Activated effector memory CD4-positive, alpha-beta T cell treated with anti-CD3 and anti-CD28 coated beads, Interleukin-2, amount 50 U/mL, for 16 hours (primary cell): ENCODE measurements at places on chromosomes 13 and 19.
A peak's percentile ranks its signal among the peaks of the same experiment; 100 is the strongest.

GRCh38 chr19:16470911-16471811, 609 bp downstream of the EPS15L1 start:
- peak; percentile 73 for DNase-seq

DNA sequence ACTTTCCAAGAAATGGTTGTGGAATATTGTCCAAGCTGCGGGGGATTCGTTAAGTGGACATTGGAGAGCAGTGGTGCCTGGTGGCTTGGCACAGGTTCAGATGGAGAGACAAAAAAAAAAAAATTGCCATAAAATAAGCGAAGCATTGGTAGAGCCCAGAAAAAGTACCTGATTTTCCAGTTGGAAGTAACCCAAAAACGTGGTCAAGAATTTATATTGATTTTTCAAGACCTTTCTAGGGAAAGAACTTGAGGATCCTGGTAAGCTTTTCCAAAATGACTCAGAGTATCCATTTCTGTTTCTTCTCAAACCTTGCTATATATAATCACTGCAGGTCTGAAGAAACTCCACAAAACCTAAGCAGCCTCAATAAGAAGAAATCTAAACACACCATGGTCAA, 94.6 kb downstream of the ING1 start:
- DNase-seq: no peak

DNA sequence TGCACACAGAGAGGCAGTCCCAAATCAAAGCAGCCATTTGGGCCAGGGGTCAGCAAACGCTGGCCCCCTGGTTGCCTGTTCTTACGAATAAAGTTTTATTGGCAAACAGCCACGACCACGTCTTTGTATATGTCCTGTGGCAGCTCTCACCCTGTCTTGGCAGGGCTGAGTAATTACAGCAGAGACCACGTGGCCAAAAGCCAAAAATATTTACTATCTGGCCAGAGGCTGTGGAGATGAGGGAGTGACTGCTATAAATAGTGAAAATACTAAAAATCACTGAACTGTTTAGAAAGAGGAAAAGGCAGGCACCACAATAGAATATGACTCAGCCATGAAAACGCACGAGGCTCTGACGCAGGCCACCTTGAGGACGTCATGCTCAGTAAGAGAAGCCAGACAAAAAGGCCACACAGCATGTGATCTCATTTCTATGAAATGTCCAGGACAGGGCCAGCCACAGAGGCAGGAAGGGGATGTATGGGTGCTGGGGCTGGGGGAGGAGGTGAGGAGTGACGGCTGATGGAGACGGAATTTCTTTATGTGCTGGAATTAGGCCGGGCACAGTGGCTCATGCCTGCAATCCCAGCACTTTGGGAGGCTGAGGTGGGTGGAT, 29.4 kb downstream of the SMIM24 start:
- DNase-seq: no peak

DNA sequence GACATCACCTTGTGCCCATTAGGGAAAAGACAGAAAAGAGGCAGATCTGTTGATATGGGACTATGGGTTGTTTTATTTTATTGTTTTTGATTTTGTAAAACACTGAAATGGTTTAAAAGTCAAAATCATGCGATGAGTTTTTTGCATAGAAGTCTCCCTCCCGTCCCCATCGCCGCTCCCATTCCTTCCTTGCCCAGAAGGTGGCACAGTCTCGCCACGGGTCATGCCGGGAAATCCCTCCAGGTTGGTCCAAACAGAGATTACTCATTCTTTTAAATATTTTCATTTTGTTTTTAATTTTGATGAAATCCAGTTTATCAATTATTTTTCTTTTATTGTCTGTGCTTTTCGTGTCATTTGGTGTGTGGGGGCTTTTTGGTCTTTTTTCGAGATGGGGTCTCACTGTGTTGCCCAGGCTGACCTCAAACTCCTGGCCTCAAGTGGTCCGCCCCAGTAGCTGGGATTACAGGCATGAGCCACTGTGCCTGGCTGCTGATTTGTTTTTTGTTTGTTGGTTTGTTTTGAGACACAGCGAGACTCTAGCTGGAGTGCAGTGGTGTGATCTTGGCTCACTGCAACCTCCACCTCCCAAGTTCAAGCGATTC, 9.2 kb downstream of the PGPEP1 start:
- DNase-seq: peak; percentile 67

DNA sequence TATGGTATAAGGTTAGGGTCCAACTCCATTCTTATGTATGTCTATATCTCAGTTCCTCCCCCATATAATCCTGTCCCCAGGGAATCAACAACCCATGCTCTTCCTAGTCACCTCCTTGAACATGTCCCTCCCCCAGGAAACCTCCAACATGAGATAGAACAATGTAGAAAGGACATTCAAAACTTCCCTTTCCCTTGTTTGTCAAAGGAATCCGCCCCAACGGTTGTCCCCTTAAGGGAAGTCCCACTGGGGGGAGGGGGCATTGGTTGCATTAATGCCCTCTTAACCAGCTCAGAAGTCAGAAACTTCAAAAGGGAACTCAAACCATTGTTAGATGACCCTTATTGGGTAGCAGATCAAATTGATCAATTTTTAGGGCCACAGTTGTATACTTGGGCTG, 6.8 kb upstream of the ZNF561 start:
- DNase-seq: no peak

GRCh38 chr19:1232652-1233072, 5.1 kb downstream of the CBARP start:
- no peak for DNase-seq

DNA sequence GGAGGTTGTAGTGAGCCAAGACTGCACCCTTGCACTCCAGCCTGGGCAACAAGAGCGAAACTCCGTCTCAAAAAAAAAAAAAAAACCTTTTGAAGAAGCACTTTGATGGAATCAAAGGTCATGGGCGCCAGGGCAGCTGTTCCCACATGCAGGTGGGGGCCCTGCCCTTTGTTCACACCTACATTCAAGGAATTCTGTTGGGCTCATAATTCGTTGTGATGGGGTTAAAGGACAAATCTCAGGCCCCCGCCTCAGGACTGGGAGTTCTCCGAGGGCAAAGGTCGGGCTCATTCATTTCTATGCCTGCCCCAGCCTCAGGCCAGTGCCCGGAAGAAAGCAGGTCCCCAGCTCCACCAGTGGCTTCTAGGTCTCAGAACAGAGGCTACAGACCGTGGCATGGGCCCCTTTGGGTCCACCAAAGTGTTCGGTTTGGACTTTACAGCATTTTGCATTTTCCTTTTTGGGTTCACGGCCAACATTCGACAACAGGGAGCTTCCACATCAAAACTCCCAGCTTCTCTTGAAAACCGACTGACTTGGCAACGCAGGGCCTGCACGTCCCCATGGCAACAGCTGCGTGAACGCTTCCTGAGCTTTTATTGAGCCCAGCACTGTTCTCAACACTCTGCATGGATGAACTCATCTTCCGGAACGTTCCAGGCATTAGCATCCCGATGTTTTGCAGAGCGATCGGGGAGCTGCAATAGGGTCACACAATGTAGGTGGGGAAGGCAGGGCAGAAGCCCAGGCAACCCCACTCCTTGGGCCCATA, 10.1 kb upstream of the GTF2F1 start:
- no peak for DNase-seq

DNA sequence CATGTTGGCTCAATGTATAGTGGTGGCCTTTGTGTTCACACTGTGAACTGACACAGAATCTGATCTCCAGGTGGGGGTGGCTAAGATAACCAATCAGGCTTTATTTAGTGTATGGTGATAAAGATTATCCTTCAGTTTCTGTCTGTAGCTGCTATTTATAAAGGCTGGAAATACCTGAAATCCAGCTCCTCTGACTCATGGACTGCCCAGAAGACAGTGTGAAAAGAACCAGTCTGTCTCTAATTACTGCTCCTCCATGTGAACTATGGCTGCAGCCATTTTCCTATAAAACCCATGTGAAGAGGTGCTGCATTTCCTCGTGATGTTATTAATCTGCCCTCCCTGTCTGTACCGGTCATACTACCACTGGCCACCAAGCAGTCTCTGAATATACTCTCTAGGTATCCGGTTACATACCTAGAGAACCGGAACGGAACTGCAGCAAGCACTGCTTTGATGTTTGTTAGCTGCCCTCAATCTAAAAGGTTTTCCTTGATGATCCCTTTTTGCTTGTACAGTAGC, 238.0 kb downstream of the LHFPL6 start:
- DNase-seq: no peak

GRCh38 chr13:94590744-94591143, 5.2 kb downstream of the TGDS start:
- DNase-seq: no peak

DNA sequence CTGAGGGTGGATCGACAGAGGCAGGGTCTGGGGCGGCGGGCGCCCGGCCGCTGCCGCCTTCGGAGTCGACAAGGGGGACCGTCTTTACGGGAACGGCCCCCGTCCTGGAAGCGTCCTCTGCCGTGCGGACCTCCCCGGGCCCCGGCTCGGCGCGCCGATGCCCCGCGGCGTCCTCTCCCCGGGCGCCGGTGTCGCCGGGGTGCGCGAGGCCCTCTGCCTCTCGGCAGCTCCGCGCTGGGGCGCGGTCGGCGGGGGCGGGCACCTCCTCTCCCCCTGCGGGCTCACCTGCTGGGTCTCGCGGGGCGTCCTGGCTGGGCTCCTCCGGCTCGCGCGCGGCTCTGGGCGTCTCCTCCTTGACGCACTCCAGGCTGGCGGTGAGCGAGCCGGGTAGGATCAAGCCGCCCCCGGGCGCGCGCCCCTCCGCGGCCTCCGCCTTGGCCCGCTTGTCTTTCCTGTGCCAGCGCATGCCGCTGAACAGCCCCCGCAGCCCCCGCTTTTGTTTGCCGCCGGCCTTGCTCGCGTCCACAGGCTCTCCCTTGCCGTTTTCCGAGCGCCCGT, 1.5 kb downstream of the AMER2 start:
- no peak for DNase-seq

- DNase-seq: no peak
Observed at GRCh38 chr13:67128136-67128535, 102.0 kb downstream of the PCDH9 start.

DNA sequence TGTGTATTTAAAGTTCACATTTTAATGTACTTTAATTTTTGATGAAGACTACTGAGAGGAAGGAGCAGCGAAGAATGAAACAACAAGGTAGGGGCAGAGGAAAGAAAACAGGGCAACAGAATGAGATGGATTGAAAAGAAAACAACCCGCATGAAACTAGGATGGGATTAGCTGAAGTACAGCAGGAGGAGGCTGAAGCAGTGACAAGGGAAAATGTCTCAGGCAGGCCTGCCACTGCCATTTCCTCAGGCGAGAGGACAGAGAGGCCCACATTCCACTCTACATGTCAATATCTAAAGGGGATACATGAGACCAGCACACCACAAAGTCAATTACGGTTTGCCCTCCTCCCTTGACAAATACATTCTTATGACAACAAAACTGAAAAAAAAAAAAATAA, 1703.2 kb downstream of the EFNB2 start:
- DNase-seq: no peak

DNA sequence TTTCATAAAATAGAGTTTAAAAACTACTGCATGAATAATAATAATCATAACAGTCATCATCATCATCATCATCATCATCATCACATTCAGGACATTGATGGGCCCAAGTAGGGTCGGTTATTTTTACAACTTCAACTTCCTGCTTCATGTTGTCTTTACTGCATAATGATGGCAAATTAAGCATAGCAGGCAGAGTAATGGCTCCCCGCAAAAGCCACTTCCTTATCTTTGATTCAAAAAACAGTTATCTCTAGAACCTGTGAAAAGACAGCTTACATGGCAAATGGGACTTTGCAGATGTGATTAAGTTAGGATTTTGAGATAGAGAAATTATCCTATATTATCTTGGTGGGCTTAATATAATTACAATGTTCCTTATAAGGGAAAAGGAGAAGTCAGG, 792.9 kb downstream of the LIG4 start:
- no peak for DNase-seq

DNA sequence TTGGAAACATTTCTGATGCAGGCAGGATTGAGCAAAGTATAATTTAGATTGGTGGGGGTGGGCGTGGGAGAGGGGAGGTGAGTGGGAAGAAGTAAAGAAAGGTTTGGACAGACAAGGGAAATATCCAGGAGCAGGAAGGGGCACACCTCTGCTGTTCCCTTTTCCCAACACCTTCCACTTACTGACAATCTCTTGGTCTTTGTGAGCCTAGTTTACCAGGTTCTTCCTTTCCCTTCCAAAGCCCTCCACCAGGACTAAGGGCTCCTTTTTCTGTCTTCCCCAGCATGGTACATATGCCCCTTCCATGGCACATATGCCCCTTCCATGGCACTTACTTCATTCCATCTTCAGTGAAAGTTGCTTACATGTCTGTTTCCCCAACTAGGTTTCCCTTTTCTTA, 6.2 kb upstream of the THSD1 start:
- DNase-seq: no peak

- DNase-seq: no peak
Observed at GRCh38 chr19:51797480-51797879, 2.5 kb downstream of the FPR3 start.

GRCh38 chr13:84431646-84432045, 549.4 kb upstream of the SLITRK1 start:
- no peak for DNase-seq

DNA sequence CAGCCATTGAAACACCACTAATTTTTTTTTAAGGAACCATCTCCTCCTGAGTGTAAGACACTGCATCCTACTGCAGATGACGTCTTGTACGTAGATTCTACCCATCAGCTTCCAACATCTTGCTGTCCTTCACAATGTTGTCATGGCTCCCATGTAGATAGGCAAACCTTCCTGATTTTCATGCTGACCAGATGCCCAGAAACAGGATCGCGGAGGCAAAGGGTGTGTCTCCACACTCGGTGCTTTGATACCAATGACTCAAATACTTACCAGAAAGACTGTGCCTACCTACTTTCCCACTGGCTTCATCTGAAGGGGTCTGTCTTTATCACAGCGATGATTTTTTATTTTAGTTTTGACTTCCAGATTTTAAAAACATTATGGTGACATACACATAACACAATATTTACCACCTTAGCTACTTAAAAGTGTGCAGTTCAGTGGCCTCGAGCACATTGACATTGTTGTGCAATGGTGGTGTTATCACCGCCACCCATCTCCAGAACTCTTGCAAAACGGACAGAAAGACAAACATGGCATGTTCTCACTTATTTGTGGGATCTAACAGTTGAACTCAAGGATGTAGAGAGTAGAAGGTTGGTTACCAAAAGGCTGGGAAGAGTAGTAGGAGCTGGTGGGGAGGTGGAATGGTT, 94.0 kb upstream of the PEG3 start:
- no peak for DNase-seq

GRCh38 chr13:41563341-41563983, 106.1 kb downstream of the RGCC start:
- no peak for DNase-seq
